ENCODE measurements at places on chromosomes 11 and 22.

GRCh38 chr11:19352072-19352770 lies 111.5 kb upstream of the E2F8 start:
- no peak for DNase-seq

GRCh38 chr11:8614497-8614896 lies 20.5 kb upstream of the STK33 start:
- no peak for DNase-seq

GRCh38 chr11:112731538-112731937 lies 229.7 kb upstream of the NCAM1 start:
- no peak for DNase-seq

DNA sequence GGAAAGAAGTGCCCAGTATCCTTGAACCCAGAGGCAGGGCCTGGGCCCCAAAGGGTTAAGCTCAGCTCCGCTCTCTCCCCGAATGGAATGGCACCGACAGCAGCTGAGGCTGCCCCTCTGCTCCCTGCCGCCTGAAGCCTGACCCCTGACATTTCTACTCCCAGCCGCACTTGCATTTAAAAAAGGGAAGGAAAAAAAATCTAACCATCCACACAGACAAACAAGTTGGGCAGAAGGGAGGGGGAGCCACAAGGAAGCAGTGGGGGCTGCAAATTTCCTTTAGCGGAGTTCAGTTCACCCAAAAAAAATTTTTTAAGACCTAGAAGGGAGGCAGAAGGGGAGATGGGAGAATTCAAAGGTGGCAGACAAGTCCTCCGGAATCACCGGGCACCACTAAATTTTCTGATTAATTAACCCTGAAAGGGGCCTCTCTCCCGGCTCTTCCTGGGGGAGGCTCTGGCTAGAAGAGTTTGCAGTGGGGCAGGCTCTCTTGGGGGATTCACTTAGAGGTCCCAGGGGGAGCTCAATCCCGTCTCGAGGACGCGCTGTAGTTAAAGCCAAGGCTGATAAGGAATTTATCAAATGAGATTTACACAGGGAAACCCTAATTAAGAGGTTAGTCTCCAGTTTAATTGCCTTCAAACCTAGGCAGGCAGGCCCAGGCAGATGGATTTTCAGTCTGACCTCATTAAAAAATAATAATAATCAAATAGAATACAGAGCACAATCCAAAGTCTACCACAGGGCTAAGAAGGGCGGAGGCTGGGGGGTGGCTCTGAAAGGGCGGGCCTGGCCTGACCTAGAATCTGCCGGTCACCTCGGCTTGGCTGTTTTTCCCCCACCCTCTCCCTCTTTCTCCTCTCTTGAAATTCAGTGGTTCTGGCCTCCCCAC lies 25.6 kb downstream of the MN1 start:
- no peak for DNase-seq

DNA sequence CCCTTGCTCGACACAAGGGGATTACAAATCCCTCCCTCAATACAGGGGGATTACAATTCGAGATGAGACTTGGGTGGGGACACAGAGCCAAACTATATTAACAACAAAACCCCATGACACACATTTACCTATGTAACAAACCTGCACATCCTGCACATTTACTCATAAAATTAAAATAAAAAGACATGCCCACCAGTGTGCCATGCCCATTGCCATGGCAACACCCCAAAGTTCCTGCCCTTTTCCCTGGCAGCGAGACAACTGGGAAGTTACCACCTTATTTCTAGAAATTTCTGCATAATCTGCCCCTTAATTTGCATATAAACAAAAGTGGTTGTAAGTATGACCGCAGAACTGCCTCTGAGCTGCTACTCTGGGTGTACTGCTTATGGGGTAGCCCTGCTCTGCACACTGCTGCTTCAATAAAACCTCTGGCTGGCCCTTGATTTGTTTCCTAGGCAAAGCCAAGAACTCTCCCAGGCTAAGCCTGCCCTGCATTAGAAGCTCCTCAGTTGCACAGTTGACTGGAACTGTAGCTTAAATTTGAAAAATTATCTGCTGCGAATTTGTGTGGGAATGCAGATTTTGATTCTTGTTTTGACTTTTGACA lies 8.6 kb upstream of the INCENP start:
- no peak for DNase-seq

DNA sequence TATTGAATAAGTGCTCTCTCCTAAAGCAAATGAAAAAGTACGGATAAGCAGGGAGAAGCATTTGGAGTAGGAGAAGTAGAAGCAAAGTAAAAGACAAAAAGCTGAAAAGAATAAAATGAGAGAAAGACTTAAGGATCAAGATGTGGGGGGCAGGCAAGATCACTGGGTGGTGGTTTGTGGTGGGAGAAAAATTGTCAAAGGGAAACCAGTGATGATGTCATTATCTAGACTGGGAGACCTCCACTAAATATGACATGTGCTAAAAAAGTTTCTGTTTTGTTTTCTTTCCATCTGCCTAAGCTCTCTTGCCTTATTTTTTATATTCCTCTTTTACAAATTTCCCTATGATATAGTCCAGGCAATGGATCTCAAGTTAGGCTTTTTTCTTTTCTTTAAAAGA lies 14.8 kb upstream of the MAML2 start:
- no peak for DNase-seq

GRCh38 chr11:65856689-65857499 lies 1.1 kb downstream of the CFL1 start:
- peak; percentile 68 for DNase-seq

- DNase-seq: no peak
These were observed 6.1 kb upstream of the CD59 start for GRCh38 chr11:33742249-33742851.

DNA sequence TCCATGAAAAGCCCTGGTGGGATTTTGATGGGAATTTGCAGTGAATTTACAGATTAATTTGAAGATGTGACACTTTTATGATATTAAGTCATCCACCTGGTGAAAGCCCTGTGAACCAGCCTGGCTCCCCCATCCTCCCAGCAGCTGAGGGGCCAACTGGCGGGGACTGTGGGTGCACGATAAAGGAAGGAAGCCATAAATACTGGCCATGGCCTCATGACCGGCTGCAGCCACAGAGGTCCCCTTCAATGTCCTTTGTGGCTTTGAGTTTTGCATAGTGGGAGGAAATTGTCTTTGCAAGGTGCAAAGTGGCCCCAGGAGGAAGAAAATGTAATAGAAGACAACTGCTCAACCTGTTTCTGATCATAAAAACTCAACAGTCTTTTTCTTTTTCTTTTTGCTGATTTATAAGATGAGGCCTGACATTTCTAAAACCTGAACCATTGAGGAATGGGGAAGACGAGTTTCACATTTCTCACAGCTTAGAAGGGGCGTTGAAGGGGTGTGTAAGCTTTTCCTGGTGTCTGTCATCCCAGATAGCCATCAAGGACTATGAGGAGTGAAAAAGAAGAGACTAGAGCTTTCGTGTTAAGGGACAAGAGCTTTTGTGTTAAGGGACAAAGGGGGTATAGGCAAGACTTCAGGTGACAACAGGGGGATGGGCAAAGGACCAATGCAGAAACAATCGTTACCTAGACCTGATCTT lies 6.3 kb upstream of the NDUFV1 start:
- no peak for DNase-seq

DNA sequence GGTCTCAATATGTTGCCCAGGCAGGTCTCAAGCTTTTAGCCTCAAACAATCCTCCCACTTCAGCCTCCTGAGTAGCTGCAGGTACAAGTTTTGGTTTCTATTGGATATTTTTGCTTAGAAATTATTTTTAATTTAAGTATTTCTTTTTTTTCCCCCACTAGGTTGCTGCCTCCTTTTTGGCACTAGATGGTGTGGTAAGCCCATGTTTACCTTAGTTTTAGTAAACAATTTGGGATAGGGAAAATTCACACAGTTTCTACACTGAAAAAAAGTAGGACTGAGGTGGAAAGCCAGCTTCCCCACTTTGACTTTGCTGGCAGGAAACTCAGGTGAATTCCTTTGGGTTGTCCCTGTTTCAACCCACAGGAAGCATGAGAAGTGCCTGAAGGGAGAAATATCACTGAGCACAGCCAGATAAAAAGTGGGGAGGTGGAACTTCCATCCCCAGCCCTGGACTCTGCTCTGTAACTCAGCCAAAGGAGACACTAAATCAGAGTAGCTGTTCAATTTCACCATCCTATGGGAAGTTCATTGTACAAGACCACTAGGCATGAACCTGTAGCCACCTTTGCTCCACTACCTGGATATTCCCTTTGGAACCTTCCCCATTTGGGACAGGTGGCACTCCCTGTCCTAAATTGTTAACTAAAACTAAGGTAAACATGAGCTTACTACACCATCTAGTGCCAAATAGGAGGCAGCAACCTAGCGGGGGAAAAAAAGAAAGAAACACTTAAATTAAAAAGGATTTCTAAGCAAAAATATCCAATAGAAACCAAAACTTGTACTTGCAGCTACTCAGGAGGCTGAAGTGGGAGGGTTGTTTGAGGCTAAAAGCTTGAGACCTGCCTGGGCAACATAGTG lies 154.4 kb upstream of the FAT3 start:
- no peak for DNase-seq

DNA sequence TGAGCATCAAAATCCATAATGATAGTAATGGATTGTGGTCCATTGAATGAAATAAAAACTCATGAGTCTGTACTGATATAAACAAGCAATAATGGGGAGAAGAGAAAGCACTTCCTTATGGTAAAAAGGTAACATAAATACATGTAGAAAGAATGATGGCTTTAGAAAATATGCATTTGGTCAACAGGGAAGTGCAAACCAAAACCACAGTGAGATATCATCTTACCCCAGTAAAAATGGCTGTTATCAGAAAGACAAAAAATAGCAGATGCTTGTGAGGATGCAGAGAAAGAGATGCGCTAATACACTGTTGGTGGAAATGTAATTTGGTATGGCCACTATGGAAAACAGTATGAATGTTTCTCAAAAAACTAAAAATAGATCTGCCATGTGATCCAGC lies 6.9 kb upstream of the MMP20 start:
- DNase-seq: no peak

DNA sequence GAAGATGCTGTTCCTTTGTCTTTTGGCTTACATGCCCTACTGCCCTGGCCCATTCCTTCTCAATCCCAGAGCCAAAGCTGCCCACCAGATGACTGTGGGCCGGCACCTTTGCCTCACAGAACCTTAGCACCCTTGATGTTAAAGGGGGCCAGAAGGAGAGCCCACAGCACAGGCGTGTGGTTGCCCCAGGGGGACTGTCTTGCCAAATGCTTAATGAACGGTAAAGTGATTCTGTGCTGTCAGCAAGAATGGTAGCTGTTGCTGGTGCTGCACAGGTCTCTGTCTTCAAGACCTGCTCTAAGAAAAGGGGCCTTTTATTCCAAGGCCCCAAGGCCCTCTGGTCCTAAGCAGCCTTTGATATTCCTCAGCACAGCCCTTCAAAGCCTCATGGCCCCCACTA lies 113.3 kb downstream of the MORC2 start:
- no peak for DNase-seq
